Activated CD4-positive, alpha-beta T cell treated with anti-CD3 and anti-CD28 coated beads, Interleukin-2, amount 50 U/mL, for 48 hours (primary cell): ENCODE measurements at places on chromosomes 12 and 14.

DNA sequence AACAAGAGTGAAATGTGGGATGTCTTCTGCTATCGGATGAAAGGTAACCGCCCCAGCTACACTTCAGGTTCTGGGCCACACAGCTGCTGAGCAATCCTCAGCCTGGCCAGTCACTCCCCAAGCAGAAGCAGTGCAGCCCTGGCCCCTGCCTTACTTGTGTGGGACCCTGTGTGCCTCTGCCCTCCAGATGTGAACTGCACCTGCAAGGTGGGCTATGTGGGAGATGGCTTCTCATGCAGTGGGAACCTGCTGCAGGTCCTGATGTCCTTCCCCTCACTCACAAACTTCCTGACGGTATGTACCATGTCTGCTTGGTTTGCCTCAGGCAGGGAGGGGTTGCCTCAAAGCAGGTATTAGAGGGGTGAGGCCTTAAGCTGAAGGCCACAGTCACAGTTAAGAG lies 85.6 kb downstream of the NT5DC3 start:
- no peak for DNase-seq

DNA sequence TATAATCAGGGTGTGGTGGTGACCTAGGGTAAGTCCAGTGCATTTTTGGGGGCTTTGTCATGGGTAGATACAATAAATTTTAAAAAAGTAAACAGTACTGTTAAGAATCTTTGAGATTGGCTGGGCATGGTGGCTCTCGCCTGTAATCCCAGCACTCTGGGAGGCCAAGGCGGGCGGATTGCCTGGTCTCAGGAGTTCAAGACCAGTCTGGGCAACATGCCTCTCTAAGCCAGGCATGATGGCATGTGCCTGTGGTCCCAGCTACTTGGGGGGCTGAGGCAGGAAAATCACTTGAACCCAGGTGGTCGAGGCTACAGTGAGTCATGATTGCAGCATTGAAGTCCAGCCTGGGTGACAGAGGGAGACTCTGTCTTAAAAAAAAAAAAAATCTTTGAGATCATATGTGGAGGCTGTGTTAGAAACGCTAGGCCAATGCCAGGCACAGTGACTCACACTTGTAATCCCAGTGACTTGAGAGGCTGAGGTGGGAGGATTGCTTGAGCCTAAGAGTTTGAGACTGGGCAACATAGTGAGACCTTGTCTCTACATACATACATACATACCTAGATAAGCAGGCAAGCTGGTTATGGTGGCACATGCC lies 67.7 kb downstream of the PRKCH start:
- no peak for DNase-seq

- DNase-seq, result no peak
These were observed 39.8 kb downstream of the PTPRR start for GRCh38 chr12:70880744-70881143.

GRCh38 chr12:3998968-3999792 lies 126.0 kb upstream of the PARP11 start:
- no peak for DNase-seq

DNA sequence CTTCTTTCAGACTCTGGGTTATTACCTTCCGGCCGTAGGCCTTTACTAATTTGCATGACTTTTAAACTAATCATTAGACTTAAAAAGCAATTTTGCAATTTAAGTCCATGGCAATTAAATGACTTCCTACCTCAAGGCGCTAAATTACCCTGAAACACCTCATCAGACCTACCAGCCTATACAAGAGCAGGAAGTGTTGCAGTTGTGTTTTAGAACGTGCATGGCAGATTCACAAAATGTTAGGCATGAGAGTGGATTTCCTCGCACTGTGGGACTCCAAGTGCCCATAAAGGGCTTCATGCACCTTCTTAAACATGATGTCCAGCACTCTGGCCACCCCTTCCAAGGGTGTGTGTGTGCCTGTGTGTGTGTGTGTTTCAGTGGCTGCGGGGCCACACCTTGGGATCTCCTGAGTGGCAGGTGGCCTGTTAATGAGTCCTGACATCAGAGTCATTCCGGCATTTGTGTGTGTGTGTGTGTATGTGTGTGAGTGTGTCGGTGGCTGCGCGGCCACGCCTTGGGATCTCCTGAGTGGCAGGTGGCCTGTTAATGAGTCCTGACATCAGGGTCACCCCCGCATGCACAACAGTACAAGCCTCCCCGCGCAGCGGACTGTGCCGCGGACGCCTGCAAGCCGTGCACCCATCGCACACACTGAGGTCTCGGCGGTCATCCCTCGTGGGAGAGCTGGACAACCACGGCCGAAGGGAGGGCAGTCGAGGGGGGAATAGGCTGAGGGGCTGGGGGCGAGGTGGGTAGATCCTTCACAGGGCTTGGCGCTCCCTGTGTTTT lies 900 bp downstream of the C2CD5 start:
- peak; percentile 61 for DNase-seq

GRCh38 chr12:2548081-2548480 lies 246.7 kb upstream of the FKBP4 start:
- no peak for DNase-seq

DNA sequence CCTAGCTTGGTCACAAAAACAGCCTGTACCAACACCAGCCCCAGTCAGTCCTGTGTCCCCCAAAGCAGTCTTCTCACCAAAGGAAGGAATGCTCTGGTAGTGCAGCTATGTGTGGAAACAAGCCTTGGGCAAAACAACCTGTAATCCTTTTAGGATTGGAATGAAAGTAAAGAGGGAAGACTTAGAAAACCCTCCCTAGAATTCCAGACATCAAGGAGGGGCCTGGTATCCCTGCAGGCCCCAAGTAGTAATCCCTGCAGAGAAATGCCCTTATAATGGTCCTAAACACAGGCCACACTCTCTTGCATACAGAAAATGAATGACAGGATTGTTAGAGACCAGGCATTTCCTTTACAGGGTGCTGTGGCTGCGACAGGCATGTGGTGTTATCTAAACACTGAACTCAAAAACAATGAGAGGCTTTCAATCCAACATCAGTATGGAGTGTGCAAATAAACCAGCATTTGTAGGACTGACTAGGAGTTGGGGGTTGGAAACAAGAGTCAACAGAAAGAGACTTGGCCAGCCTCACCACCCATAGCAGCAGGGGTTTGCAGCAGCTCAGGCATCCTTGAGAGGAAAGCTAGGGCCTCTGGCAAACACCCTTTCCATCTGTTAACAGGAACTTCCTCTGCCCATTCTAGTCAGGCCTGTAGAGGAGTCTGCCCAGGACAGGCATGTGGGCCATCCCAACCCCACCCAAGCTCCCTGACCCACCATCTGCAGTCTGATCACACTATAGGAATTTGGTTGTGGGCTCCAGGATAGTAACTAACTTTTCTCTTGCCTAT lies 59.1 kb downstream of the DCAF5 start:
- DNase-seq, result no peak

DNA sequence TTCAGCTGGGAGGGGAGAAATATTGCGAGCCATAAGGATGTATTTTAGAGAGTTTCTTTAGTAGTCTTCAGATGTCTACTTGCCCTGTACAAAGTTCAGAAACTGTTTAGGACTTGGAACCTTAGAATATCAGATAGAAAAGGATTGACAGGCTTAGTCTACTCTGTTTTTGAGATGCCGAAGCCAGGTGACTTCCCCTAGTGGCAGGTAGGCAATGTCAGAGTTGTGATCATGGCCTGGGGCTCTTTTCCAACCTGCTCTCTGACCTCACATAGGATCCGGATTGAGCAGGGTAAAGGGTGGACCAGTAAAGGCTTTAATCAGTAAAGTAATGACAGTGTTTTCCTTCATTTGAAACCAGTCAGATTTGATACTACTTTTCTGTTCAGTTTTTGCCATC lies 59.6 kb downstream of the PRKCH start:
- no peak for DNase-seq

- DNase-seq, result no peak
These were observed 449.3 kb downstream of the ADAMTS20 start for GRCh38 chr12:43102546-43103264.

DNA sequence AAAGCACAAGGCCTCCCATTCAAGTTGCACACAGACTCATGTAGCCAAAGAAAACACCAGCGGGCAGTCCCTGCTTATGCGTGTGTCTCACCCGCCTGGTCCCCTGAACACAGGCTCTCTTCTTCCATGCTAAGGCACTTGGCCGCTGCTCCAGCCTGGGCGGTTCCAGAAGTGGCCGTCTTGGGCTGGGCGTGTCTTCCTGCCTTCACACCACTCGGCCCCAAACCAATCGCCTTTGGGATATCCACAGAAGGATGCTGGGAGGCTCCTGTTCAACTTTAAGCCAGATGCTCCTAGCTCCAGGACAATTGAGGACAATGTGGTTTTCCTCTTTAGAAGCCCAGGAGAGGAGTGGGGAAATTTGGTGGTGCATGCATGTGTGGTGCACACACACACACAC lies 2.2 kb downstream of the SCARB1 start:
- DNase-seq, result no peak

GRCh38 chr12:95408201-95408600 lies 65.8 kb upstream of the METAP2 start:
- no peak for DNase-seq

- DNase-seq, result no peak
These were observed 922 bp downstream of the PTPRR start for GRCh38 chr12:70919597-70920035.

- DNase-seq, result no peak
These were observed 1.2 kb downstream of the DDIT3 start for GRCh38 chr12:57518920-57519795.
